ENCODE measurements at places on chromosomes 5 and 9.

DNA sequence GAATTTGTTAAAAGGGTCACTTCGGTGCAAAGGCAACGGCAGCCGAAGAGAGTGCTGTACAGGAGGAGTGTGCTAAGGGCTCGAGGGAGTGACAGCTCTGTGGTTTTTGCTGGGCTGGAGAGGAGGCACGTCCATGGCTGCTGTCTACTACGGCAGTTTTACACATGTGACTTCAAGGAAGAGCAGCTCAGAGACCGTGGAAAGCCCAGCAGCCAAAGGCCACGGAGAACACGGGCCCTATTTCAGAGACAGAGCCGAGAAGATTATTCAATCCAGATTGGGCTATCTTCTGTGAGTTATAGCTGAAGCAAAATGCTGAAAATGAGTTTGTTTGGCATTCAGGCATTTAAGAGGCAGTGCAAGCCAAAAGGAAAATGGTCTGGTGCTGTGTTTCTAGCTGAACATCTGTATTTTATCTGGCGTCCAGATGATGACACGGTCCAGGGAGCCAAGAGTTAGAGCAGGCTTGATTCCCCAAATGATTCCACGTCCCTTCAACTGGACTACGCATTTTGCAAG lies 96.4 kb downstream of the RFK start:
- DNase-seq = no peak

DNA sequence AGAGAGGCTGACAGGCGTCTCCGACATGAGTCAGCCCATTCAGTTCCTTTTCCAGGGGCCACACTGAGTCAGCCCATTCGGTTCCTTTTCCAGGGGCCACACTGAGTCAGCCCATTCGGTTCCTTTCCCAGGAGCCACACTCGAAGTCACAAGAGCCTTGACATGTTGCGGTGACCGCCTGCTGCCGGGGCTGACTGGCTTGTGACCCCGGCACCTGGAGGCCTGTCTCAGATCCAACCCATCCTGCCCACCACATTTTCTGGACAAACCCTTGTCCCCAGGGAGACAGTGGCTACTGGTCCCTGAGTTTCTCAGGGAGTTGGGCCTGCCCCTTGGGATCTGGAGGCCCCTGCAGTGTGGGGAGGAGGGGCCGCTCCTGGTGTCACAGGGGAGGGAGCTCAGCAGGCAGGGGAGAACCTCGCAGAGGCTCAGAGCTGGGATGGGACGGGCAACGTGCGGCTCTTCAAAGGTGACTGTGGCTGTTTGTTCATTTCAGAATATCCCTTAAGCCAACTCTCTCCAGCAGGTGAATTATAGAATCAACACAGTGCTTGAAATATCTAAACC lies 40.5 kb upstream of the LPCAT1 start:
- DNase-seq = no peak

- no peak for DNase-seq
Measured at GRCh38 chr9:71692337-71692736, 76.0 kb downstream of the CEMIP2 start.

DNA sequence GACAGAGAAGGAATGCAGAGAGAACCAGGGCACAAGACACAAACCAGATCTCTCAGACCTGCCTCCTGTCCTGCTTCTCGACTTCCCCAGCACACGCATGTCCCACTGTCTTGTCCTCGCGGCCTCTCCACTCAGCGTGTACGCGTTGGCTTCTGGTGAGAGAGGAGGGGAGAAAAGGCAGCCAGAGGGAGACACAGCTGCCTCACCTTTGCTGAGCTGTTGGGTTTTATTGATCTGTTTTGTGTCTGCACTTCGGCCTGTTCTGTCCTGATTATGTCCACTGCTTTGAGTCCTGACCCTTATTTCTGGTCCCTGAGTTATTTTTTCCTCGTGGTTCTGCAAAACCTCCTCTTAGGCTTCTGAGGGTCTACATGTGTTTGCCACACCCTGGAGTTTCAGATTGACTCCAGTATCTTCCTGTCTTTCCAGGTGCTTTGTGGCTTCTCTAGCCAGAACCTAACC lies 87.5 kb upstream of the AGXT2 start:
- no peak for DNase-seq

GRCh38 chr9:98873951-98874371 lies 66.5 kb downstream of the GALNT12 start:
- no peak for DNase-seq

DNA sequence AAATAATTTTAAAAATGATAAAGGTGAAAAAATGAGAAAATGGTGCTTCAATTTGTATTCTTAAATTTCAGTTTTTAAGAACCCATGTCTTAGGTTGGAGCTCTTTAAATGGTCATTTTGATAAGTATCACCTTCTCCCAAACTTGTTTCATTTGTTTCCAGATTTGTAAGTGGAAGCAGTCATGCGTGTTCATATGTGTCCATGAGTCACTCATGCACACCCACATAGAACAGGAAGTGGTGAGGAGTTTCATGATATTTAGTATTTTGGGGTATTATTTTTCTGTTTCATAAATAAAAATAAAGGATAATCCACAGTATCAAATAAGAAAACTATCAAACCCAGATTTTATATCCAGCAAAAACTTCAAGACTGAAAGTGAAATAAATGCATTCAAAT lies 570.4 kb upstream of the ST8SIA4 start:
- DNase-seq = no peak

- DNase-seq = no peak
Measured at GRCh38 chr9:108108852-108109448, 619.4 kb upstream of the KLF4 start.

- DNase-seq = no peak
Measured at GRCh38 chr9:115923903-115924668, 229.5 kb upstream of the PAPPA start.

GRCh38 chr5:140794595-140795258 lies at the start of gene PCDHA2:
PCDHA2 (plus strand) TSS chr5:140794852.
- DNase-seq = no peak

DNA sequence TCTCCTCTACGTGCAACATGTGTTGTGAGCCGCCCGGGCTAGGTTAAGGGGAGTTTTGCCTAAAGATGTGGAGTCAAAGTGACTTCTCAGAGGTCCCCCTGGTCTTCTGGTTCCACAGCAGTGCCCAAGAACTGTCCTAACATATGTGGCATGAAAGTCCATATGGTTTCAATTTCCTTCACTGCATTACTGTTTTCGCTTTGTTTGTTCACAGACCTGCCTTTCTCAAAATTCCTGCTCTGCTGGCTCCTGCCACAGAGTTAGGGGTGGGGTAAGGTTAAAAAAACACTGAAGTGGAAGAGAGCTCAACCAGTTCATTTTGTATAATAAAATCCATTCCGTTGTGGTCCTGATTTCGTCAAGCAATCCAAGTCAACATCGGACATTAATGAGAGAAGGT lies 289.4 kb downstream of the DMAC1 start:
- no peak for DNase-seq

- DNase-seq = no peak
Measured at GRCh38 chr5:138745268-138745667, 8.0 kb upstream of the CTNNA1 start.

DNA sequence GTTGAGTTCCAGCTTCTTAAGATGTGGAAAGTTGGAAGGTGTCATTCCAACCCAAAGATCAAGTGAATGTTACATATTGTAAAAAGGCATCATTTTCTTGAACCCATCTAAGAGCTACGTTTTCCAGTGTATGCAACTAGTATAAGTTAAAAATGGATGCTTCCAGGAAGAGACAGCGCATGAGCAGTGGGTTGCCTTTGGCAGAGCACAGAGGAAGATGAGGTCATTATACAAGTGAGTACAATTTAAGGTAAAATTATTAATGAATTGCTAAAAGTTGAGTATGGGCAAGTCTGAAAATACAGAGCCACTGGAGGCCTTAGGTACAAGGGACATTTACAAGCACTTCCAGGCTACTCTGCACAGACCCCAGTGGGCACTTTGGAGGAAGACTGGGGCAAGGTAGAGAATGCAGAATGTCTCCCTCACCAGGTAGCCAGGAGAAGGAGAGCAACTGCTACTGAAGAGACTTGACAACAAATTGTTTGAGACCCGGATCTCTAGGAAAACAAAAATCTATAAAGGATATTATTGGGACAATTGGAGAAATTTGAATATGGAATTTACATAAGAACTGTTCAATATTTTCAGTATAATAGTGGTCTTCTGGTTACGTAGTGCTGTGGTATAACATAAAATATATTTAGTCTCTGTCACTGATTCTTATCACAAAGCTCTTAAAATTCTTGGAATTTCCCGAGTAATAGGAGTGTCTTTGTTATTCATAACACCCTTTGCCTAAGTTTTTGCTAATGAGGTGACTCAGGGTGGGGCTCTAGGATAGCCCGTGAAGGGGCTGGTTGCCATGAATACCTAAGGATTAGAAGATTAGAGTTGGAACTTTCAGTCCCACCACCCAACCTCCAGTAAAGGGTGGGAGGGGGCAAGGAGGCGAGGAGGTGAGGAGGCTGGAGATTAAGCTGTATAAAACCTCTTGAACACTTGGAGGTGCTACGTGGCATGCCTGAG lies 129.9 kb upstream of the FER start:
- DNase-seq = no peak

- DNase-seq = no peak
Measured at GRCh38 chr9:134144801-134145200, 8.9 kb downstream of the WDR5 start.

DNA sequence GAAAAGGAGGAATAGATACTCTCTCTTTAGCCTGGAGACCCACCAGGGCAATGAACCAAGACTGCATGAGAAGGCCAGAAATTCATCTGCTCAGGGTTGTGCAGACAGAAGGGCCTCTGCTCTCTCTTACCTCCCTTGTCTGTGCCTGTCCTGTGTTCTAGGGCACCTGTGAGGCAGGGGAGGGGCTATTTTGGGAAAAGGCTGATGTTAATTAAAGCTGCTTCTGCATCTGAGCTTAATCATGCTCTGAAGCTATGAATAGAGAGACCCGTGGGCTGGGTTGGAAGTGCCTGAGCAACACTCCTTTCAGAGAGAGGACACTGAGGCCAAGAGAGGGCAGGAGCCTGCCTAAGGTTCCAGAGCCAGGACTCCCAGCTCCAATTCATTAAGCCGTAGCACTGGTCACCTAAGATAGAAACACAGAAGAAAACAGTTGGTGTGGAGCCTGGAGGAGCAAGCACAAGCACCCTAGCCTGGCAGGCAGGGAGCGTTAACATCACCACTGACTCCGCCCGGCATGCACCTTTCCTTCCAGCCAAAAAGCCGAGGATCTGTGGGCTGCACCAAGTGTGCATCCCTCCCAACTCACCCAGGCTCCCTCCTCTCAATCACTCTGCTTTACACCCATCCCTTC lies 31.4 kb upstream of the STING1 start:
- DNase-seq = no peak

GRCh38 chr9:35972093-35972492 lies 14.1 kb upstream of the OR2S2 start:
- no peak for DNase-seq

DNA sequence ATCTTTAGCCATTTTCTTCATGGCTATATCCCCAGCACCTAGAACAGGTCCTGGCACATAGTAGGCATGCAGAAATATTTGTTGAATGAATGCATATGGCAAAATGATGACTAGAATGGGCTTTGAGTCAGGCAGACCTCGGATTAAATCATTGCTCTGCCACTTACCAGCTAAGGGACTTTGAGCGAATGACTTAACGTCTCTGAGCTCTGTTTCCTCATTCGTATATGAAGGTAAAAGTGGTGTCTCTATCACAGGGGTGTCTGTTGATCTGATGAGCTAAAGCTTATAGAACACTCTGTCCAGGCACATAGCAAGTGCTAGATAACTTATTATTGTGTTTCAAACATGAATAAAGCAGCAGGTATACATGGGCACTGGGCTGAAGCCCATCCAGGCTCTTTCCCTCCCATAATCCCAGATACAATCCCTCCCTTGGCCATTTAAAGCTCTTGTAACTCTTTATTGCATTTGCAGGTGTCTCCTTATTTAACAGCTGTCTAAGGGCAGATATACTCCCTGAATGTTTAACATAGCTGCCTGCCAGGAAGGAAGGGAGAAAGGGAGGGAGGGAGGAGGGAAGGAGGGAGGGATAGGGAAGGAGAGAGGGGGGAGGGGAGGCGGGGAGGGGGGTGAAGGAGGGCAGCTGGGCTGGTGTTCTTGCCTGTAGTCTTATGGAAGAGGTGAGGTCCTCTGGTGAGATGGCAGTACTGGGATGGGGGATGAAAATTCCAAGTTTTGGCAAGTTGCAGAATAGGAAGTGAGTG lies 23.2 kb upstream of the STXBP1 start:
- no peak for DNase-seq

- DNase-seq = no peak
Measured at GRCh38 chr5:34854459-34855174, 15.7 kb downstream of the TTC23L start.

GRCh38 chr9:71487061-71487460 lies 281.3 kb downstream of the CEMIP2 start:
- DNase-seq = no peak

DNA sequence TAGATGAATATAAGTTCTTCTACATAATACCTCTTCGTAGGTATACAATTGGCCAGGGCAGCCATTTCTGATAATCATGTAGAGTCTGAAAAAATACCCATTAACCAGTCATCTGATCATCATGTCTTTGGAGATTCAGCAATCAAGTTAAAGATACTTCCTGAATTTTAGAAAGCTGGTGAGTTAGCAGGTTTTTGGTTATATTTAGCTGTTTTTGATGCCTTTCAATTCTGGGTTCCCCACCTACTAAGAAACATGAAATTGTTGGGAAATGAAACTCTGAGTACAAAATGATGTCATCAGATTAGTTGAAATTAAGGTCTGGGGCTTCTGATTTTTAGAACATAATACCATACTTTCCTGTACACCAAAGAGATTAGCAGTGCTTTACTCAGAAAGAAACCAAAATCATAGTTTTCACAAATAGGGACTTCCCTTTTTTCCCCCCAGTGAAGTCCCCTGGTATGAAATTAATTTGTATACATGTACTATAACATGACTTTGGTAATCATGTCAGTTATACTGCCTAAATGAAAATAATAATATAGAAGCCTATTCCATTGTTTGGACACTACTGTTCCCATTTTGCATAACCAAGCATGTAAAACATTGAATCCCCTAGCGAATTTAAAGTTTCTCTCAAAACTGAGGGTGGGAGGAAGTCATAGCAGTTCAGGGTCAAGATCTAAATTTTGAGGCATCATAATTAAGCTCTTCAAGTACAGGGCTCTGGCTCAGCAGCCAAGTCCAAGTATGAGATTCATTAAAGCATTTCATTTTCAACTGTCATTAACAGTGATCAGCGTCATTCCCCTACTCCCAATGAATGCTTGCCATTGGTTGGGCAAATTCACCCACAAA lies 17.9 kb downstream of the PRLR start:
- no peak for DNase-seq

DNA sequence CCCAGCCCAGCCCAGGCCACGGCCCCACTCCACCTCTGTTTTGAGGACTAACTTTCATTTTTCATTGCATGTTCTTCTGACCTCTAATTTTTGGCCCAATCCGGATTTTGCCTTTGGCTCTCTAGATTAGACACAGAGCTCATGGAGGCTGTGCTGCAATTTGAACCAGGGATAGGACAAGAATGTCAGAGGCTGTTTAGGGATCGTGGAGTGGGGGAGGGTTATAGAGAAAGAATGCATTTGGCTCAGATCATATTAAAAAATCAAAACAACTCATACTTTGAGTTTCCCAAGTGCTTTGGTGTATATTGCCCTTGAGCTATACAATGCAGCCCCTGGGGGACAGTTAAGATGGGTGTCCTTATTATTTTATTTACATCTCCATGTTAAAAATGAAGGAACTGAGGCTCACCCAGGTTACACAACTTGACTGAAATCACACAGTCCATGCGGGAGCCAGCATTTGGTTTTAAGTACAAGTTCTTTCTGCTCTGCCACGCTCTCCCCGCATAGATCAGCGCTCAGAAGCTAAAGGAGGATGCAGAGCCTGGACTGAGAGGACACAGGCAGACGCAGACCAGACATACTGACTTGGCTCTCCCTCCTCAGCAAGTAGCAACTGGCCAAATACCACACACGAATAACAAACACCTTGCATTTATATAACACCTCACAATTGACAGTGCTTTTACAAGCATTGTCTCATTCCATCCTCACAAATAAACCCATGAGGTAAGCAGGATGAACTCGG lies 126.4 kb upstream of the RAI14 start:
- DNase-seq = no peak
